ENCODE measurements at places on chromosomes 16 and 17.

- peak; percentile 73 for DNase-seq
Measured at GRCh38 chr17:36183001-36183971, 6.8 kb upstream of the TBC1D3B start.

DNA sequence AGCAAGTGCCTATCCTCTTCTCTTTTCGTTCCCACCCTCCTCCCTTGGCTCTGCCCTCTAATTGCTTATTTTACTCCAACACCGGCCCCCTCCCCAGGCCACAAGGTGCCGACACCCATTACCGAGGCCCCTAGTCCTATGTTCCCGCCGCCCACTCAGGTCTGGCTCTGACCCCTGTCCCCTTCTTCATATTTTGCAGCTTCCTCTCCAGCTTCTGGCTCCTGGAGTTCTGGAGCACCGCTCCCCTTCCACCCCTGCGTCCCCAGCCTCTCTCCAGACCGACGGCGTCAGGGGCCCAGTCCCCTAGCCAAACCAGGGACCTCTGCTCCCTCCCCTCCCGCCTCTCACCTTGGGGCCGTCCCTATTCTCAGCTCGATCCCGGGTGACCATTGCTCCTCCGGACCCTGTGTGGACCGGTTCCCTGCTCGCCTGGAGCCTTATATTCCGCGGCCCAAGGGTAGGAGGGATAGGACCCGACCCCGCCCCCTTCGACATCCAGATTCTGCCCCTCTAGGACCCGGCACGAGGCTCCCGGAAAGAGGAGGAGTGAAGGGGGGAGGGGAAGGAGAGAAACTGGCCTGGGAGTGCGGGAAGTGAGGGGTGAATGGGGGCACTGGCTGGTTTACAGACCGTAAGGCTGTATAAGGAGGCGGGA is at the start of gene HES7:
TSS of gene HES7 (minus strand) at position 412 of the 655 bp plus-strand sequence. CDS start at position 390, 22 bp downstream.
- no peak for DNase-seq

GRCh38 chr16:70788668-70789594 is 12.0 kb downstream of the VAC14 start:
- DNase-seq, result no peak

DNA sequence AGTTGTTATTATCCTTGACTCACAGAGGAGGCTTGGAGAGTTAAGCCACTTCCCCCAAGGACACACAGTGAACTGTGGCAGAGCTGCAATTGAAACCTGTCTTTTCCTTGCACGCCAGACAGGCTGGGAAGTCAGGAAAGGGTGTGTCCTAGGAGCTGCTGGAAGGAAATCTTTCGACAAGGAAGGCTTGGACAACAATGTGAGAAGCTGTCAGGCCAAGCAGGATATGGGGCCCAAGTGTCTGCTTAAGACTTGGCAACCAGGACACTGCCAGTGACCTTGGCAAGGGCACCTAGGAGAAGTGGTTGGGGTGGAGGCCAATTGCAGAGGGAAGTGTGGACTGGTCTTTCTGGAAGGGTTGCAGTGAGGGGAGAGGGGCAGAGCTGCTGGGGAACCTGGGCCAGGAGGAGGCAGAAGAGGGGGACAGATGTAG is 2.1 kb upstream of the CAMKK1 start:
- no peak for DNase-seq

GRCh38 chr17:79777120-79777893 is 641 bp upstream of the CBX2 start:
- DNase-seq, result no peak

- no peak for DNase-seq
Measured at GRCh38 chr17:82801377-82801970, 38.3 kb downstream of the ZNF750 start.

DNA sequence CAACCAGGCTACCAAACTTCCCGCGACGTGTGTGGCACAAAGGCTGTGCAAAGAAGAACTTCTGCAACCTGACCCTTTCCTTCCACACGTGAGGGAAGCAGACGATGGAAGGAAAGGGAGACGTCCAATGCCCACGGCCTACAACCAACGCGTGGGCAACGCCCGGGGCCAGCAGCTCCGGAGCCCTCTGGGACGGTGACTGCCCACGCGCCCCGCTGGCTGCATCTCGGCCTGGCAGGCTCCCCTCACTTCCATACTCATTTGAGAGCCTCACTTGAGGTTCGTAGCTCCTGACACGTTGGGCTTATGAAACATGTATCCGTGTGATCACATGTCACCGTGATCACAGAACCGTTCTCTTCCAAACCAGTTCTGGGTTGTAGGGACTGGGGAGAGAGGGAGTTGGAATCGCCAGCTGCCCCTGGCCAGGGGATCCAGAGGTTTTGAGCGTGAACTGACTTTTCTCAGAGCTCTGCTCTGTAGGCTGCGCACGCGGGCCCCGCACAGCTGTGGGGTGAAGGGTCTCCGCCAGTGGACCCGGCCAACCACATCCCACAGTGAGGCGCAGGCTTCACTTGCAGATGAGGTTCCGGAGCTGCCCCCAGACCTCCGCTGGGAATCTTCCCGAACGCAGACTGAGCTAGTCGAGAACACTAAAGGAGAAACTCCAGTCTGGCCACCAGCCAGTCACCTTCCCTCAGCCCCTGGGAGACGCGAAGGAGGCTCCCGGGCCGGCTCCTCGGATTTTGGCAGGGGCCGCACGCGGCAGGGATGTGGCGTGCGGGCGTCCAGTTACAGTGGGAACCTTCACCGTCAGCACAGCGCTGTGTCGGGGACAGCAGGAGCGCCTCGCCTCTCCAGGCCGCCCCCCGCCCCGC is 1.0 kb downstream of the LMF1 start:
- DNase-seq, result no peak

Measured in D341Med (cell line).